ENCODE measurements at places on chromosomes 2 and 18.

DNA sequence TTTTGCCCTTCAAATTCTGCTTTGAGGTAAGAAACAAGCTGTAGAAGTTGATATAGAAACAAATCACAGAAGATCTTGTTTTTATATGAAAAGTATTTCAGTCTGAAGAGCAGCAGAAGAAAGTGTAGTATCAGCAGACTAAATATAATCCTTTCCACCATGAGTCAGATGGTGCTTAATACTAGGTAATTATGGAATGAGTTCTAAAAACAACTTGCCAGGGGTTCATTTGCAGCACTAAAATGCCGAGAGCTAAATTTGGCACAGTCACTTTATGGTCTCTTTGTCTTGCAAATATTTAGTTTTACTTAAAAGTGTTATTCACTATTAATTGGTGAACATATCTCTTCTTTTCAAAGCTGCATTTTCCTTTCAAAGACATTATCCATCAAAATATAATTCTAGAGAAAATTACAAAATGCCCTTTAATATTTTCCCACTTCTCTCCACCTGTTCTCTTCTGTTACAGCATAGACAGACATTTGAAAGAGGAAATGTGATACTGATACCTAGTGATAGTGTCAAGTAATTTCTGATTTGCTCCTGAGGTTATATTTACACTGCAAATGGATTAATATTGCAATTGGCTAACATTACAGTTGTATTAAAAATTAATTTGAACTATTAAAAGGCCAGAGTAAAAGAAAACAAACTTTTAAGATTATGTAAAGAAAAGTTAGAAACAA lies 5.3 kb downstream of the MYL1 start:
- no peak for DNase-seq

- no peak for DNase-seq
These were observed 81.9 kb upstream of the UXS1 start for GRCh38 chr2:106275971-106276370.

GRCh38 chr2:128796321-128796720 lies 477.7 kb upstream of the HS6ST1 start:
- no peak for DNase-seq

GRCh38 chr2:59947917-59948541 lies 605.4 kb downstream of the BCL11A start:
- no peak for DNase-seq

- no peak for DNase-seq
These were observed 303.6 kb downstream of the NDUFA10 start for GRCh38 chr2:239721531-239721930.

GRCh38 chr2:105144152-105144940 lies 97.2 kb upstream of the GPR45 start:
- DNase-seq, result no peak

DNA sequence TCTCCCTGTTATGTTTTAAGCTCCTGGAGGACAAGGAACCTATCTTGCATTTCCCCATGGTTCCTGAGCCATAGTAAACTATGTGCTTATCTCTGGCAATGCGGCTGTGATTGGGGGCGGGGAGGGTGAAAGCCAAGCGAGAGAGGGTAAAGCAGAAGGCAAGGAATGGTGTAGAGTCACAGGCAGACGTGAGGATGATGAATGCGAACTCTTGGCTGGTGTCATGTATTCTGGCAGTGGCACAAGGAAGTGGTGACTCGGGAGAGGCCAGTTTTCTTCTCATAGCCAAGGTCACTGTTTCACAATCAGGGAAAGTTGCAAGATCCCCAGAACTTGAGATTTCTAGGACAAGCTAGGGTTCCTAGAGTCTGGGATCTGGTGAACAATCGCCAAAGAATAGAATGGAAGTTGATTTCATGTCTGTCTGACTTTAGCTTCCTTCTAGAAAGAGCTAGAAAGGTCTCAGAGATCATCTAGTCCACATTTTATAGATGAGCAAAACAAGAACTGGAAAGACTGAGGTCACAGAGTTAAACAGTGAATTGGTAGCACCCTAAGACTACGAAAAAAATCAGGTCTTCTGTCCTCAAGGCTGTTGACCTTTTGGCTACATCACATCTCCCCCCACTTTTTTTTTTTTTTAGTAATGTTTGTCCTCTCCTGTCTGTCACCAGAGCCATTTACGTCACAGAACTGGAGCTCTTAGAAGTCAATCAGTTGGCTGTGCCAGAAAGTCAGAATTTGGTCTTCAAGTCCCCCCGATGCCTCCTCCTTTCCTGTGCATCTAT lies 137.0 kb downstream of the BCL11A start:
- DNase-seq, result no peak

GRCh38 chr2:149082735-149083134 lies 44.2 kb downstream of the LYPD6B start:
- DNase-seq, result no peak

DNA sequence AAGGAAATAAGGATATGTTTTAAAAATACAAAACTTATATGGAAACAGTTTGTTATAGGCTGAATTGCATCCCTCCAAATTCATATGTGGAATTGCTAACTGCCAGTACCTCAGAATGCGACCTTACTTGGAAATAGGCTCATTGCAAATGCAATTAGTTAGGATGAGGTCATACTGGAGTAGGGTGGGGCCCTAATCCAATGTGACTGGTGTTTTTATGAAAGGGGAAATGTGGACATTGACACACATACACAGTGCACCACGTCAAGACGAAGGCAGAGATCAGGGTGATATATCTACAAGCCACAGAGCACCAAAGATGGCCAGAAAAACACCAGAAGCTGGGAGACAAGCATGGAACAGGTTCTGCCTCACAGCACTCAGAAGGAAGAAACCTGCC lies 494.2 kb downstream of the TSN start:
- no peak for DNase-seq

- DNase-seq, result no peak
These were observed 106.7 kb downstream of the XRCC5 start for GRCh38 chr2:216215658-216216390.
